ENCODE measurements at places on chromosomes 1 and 21. TPM values are rescaled to one million over a fixed set of nuclear protein-coding genes. Genes with fewer than 3 reads are reported as not detected.

The OR2G6 gene
- total RNA-seq, result not detected

The STXBP3 gene
- 78.7 TPM for total RNA-seq

The SMCP gene
- not detected for total RNA-seq

The C1orf94 gene
- not detected for total RNA-seq

The APCS gene
- not detected for total RNA-seq

The CD46 gene
- 92.3 TPM for total RNA-seq

The KCNJ9 gene
- 0.08 TPM for total RNA-seq

The RC3H1 gene
- total RNA-seq, result 35.7 TPM

The CAMSAP2 gene
- total RNA-seq, result 57.5 TPM

The NT5C1A gene
- not detected for total RNA-seq

The KRTAP7-1 gene
- total RNA-seq, result not detected

The CFHR1 gene
- total RNA-seq, result 1.1 TPM

The NTMT2 gene
- total RNA-seq, result not detected

The METTL25B gene
- total RNA-seq, result 10.9 TPM

The INTS11 gene
- 53.1 TPM for total RNA-seq

The TFF3 gene
- total RNA-seq, result not detected

The ELF3 gene
- 0.09 TPM for total RNA-seq

The SHISAL2A gene
- total RNA-seq, result not detected

The CD1E gene
- total RNA-seq, result not detected

The CSF3R gene
- not detected for total RNA-seq

The FAM163A gene
- total RNA-seq, result not detected

The ATP1B1 gene
- total RNA-seq, result 13.7 TPM

The AKNAD1 gene
- total RNA-seq, result 0.27 TPM

The DIPK1A gene
- 17.1 TPM for total RNA-seq

The TPTE gene
- total RNA-seq, result not detected

The CHODL gene
- total RNA-seq, result 5.7 TPM

The E2F2 gene
- total RNA-seq, result 5.6 TPM

The CDCA8 gene
- total RNA-seq, result 0.25 TPM
